ENCODE measurements at places on chromosomes 4 and X.

DNA sequence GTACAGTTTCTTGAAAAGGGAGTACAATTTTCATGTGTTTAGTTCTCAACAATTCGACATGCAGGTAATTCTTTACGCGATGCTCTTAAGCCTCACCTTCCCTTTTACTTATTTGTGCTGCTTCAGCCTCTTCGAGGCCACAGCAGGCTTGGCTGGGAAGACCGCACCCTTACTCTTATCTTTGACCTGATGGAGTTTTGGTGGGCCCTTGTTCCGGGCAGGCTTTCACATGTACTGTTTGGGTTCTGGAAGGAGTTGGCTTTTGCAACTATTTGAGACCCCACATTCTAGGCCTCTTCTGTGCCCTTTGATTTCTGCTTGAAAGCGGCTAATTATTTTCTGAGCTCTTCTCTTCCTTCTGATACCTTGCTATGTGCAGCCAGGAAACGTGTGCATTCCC is 60.2 kb downstream of the FAM193A start:
- no peak for DNase-seq

GRCh38 chr4:121192480-121192879 is 28.4 kb upstream of the TNIP3 start:
- no peak for DNase-seq

GRCh38 chr4:176546975-176547374 is 227.2 kb downstream of the SPCS3 start:
- no peak for DNase-seq

DNA sequence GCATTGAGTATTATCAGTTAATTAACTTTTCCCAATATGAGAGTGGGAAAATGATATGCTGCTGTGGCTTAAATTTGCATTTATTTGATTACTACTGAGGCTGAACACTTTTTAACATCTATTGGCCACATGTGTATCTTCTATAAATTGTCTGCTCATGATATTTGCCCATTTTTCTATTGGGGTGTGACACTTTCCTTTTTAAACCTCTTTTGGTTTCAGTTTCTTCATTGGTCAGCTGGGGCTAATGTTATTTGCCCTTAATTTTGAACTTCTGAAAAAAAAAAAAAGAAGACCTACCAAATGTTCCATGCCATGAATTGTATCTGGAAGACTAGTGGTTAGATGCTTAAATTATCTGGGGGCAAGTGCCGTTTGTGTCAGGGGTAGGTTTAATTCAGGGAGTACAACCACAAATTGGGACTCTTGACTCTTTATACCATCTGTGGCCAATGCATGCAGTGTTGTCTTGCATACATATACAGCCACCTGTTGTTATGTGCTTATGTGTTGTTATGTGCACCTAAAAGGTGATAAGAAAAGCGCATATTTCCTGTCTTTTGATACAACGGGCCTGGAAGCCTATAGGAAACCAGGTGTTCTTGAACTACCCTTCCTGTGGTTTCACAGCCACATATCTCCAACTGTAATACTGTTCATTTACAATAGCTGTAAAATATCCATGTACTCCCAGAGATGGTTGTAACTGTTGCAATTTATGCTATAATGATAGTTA is 49.0 kb downstream of the SH2D1A start:
- no peak for DNase-seq

GRCh38 chr4:56662782-56663468 is 18.2 kb downstream of the HOPX start:
- DNase-seq = no peak

Measured in activated T-cell treated with anti-CD3 and anti-CD28 coated beads for 1 hour (primary cell).